ENCODE measurements at places on chromosomes 5 and 9. TPM values are rescaled to one million over a fixed set of nuclear protein-coding genes. Genes with fewer than 3 reads are reported as not detected.

KIF12 gene
- total RNA-seq, result 9.0 TPM

PHF24 gene
- total RNA-seq, result 36.0 TPM

FOXD4 gene
- total RNA-seq, result 0.99 TPM

BHMT2 gene
- 4.3 TPM for total RNA-seq

WDR55 gene
- total RNA-seq, result 9.4 TPM

PROB1 gene
- total RNA-seq, result 2.0 TPM

GHR gene
- 12.7 TPM for total RNA-seq

LPAR1 gene
- total RNA-seq, result 177 TPM

POU4F3 gene
- 4.1 TPM for total RNA-seq

IL13 gene
- not detected for total RNA-seq

INSL6 gene
- not detected for total RNA-seq

PLAC8L1 gene
- total RNA-seq, result 0.39 TPM

MARVELD2 gene
- total RNA-seq, result 12.9 TPM

ENHO gene
- 63.9 TPM for total RNA-seq

C5orf52 gene
- total RNA-seq, result not detected

POU5F2 gene
- 1.5 TPM for total RNA-seq

SHLD3 gene
- total RNA-seq, result 4.8 TPM

STPG3 gene
- not detected for total RNA-seq

OR1Q1 gene
- not detected for total RNA-seq

CRHBP gene
- total RNA-seq, result 4.7 TPM

DBH gene
- not detected for total RNA-seq

DAB2IP gene
- total RNA-seq, result 27.1 TPM

HTR1A gene
- 3.2 TPM for total RNA-seq

KCNV2 gene
- not detected for total RNA-seq

LTC4S gene
- 6.2 TPM for total RNA-seq

KLHL9 gene
- total RNA-seq, result 70.6 TPM

GZMA gene
- total RNA-seq, result 0.20 TPM

SNAPC3 gene
- 74.3 TPM for total RNA-seq

TTC23L gene
- total RNA-seq, result 6.1 TPM

CCNO gene
- 0.20 TPM for total RNA-seq

OTP gene
- total RNA-seq, result 1.8 TPM

ROR2 gene
- total RNA-seq, result 20.6 TPM
